ENCODE measurements at places on chromosomes 1 and 21.

GRCh38 chr1:176826265-176826664 lies 338.2 kb downstream of the ASTN1 start:
- no peak for DNase-seq

DNA sequence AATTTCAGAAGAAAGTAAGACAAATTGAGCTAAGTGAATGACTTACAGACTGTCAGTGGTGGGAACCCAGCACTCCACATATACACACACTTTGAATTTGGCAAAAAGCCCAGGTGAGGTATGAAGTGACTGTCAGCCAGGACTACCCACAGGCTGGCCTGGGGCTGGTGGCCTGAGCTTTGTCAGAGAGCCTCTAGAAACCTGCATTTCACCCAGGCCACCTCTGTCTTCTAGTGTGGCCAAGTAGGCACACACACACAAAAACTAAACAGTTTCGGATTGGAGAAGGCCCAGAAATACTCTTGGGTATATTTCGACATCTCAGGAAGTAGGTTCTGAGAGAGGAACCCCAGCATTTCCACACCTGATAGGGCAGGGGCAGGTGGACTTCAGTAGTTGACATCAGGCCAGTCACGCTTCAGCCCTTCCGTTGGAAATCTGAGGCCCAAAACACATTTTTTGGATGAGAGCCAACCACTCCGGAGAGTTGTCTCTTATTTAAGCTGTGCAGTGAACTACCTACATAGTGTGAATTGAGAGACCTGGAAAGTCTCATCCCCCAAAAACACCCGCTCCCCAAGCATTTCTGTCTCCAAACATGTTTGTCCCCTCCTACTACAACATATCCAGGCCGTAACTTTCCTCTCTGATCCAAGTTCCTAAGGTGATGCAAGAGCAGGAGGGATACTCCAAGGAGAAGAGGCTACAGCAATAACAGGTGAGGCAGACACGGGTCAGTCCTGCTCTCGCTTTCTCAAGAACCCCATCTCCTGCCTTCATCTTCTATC lies 167.2 kb upstream of the PROX1 start:
- DNase-seq, result peak; percentile 3

- peak; percentile 85 for DNase-seq
Measured at GRCh38 chr1:78490861-78491450, at the start of gene PTGFR. PTGFR (plus strand) TSS chr1:78490974; CDS start chr1:78492744, 1,770 bp downstream.

DNA sequence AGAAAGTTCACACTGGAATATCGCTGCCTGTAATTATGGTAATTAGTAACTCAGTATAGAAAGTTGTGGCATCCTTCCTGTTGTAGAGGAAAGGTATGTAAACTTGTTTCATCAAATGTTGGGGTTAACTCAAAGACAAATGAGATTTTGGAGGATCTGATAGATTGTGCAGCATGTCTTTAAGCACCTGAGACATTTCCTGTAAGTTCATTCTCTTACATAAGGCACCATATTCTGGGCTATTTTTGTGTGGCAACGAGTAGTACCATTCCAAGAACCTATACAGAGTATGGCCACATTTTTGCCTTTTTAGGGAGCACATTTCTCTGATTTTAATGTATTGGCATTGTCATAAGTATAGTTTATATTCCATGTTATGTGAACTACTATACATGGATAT lies 88.8 kb downstream of the CDC14A start:
- DNase-seq, result no peak

GRCh38 chr1:31767225-31767624 lies 3.1 kb upstream of the ADGRB2 start:
- DNase-seq, result no peak

- no peak for DNase-seq
Measured at GRCh38 chr21:25676451-25676850, 37.4 kb downstream of the JAM2 start.

GRCh38 chr1:109617291-109617801 lies 2.1 kb downstream of the GNAT2 start:
- DNase-seq, result peak; percentile 87

- no peak for DNase-seq
Measured at GRCh38 chr1:247115545-247115944, 11.4 kb upstream of the ZNF669 start.

DNA sequence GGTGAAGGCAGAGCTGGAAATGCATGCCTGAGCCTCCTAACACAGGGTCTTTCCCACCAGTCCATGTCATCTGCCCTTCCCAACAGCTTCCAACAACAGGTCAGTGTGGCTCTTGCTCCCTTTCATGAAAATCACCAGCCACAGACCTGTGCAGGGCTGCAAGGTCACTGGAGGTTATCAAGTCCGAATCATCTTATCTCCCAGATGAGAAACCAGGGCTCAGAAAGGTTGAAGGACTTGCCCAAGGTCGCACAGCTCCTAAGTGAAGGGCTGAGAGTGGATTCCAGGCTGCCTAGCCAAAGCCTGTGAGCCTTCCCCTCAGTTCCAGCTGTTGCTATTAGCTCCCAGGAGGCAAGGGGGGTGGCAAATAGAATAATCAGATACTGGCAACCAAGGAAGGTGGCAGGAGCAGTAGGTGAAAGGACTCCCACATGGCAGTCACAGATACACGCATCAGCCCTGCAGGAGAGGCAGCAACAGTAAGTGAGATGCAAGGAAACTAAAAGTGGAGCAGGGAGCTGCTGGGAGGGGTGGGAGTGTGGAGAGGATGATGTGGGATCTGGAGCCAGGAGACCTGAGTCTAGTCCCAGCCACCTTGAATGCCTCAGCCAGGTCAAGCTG lies 74.2 kb downstream of the SSBP3 start:
- DNase-seq, result no peak

DNA sequence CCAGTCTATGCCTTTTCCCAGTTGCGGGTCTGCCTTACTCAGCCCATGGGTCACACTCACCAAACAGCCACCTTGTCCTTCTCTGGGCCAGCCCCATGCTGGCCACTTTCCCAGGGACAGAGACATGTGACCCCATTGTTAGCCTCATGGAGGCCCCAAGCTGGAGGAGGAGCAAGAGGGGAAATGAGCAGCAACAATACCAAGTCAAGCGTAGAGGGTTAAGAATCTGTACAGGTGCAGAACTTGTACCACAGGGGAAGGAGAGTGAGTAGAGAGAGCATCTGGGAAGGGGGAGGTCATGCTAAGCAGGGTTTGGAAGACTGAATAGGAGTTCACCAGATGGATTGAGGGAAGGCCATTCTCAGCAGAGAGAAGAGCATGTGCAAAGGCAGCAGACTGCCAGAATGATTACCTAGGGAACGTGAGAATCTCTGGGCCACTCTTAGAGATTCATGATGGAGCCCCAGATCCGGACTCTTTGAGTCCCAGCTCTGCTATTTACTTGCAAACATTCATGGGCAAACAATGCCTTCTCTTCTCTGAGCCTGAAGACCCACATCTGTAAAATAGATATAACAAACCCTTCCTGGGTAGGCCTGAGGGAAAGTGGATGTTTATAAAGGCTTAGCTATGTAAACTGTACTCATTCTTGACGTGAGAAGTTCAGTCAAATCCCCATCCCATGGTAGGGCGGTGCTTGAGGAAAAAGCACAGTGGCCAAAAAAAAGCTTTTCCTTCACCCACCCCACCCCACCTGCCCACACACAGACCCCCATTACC lies 2.8 kb upstream of the SLC2A1 start:
- DNase-seq, result peak; percentile 52

- peak; percentile 38 for DNase-seq
Measured at GRCh38 chr1:145997016-145997717, 788 bp upstream of the TXNIP start.

GRCh38 chr1:18997508-18997907 lies 41.0 kb upstream of the IFFO2 start:
- DNase-seq, result no peak

- DNase-seq, result peak; percentile 86
Measured at GRCh38 chr1:197902454-197903195, at the start of gene C1orf53. C1orf53 (plus strand) TSS chr1:197902630; CDS start chr1:197902650, 20 bp downstream.

- no peak for DNase-seq
Measured at GRCh38 chr1:44660176-44660575, 14.1 kb downstream of the TMEM53 start.

DNA sequence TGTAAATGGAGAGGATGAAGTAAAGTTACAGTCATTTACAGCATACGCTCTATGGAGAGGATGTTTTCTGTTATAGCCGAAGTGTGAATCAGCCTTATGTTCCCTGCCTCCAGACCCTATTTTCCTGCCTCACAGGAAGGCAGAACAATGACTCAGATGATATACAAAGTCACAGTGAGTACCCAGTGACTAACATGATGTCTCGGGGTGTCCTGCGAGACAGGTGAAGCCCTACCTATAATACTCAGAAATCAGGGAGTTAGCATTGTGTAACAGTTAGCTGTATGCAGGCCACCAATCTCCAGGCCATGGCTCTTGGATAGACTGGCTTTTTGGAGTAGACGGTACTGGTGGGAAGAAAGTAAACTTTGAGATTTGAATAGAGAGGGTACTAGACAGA lies 55.6 kb upstream of the FBXO28 start:
- DNase-seq, result peak; percentile 77

DNA sequence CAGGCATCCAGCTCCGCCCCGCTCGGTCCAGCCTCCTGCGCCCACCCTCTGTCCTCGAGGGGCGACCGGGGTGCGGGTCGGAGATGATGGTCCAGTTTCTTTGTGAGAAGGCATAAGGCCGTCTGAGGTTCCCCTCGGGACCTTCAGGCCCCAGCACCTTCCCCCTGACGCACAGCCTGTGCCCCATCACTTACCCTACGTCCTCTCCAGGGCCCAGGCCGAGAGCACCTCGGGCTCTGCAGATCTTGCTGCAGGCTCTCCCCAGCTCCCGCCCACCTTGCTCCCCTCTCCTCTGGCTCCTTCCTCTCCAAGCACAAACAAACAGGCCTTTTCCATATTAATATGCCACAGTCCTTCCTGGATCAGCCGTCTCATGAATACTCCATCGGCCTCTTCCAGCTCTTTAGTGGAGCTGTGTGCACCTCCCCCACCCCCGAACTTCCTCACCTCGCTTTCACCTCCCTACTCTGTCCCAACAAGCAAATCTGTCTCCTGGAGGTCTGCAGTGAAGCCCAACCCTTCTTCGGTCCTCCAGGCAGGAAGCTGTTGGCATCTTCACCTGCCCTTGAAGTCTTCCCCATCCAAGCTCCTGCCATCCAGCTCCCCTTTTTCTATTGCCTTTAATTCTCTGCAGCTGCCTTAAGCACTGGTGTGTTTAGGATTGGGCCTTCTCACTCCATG lies 448 bp upstream of the COL9A2 start:
- DNase-seq, result no peak

GRCh38 chr1:163120372-163120771 lies 51.2 kb downstream of the RGS4 start:
- DNase-seq, result peak; percentile 37

- peak; percentile 33 for DNase-seq
Measured at GRCh38 chr1:15966081-15966955, 9.6 kb downstream of the ZBTB17 start.

DNA sequence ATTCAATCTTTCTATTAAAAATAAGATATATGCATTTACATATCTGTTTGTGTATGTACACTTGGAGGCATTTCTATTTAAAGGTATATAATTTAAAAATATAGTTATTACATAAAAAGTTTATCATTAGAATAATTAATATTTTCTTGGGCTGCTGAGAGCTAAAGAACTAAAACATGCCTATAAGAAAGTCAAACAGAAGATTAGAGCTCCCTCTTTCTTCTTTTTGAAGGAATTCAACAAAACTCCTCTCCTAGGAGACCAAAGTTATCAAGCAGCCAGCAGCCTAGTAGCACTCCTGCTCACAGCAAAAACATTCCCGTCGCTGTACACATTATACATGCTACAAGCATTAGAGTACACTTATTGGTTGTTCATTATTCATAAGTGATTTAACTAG lies 216.4 kb downstream of the VAV3 start:
- peak; percentile 64 for DNase-seq

GRCh38 chr1:46247436-46248121 lies at the start of gene RAD54L:
RAD54L (plus strand) TSS chr1:46247763; CDS start chr1:46248406, 643 bp downstream.
- DNase-seq, result peak; percentile 99

DNA sequence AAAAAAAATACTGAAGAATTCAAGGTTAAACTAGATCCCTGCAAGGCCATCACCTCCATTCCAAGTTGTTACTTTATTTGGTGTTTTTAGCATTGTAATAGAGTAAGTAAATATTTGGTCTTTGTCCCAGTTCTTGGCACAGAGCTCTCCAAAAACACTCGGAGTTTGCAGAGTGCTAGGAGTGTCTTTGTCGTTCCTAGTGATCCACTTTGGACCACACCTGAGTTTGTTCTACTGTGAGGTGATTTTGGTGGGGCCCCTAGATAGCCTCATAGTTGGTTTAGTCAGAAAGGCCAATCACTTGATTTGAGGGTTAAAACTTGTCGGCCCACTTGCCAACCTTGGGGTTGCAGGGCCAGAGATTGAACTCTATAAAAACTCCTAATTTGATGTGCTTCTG lies 25.6 kb downstream of the SYNC start:
- DNase-seq, result no peak

DNA sequence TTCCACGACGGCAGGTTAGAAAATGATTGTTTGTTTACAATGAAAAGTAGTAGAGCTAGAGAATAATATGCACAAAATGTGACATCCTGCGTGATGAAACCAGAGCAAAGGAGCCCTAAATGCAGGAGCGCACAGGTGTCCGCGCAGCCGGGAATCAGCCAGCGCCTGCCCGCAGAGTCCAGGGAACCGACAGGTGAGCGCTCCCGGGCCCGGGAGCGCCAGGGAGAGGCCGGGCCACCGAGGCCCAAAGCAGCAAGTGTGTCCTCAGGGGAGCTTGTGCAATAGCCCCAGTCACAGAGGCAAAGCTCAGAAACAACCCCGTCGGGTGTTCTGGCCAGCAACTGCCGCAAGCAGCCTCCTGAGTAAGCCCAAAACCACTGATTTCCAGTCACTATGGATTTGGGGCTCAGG lies 789 bp upstream of the GALE start:
- DNase-seq, result no peak

DNA sequence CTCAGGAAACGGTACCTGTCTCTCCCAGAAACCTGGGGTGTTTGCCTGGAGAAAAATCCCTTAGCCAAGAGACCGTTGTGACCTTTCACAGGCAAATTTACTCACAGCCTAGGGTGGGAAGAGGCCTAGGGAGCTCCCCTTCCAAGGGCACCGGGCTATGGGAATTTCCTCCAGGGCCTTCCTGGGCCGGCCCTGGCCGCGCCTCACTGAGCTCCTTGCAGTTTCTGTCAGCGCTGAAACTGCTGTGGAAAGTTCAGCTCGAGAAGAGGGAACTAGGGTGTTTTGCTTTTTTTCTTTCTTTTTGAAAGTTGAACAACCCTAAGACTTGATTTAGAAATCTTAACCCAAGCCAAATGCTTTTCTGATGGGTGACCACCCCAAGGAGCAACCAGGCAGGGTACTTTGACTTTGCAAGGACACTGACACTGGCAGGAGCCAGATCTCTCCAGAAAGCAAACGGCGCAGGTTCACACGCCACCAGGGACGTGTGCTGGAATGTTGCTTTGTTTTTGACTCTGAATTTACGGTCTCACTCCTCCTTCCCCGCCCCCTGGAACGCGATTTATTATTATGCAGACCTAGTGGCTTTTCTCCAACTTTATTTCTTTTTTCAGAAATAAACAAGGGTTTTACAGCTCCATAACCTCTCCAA lies 229.6 kb upstream of the JUN start:
- DNase-seq, result peak; percentile 83
